ENCODE measurements at places on chromosomes 4 and X. TPM values are rescaled to one million over a fixed set of nuclear protein-coding genes. Genes with fewer than 3 reads are reported as not detected.

FHDC1 gene
- total RNA-seq: 2.0 TPM

FAM47A gene
- total RNA-seq: not detected

CENPI gene
- total RNA-seq: 48.4 TPM

TLR7 gene
- total RNA-seq: not detected

UGT2A1 gene
- not detected for total RNA-seq

BTC gene
- total RNA-seq: 0.30 TPM

FRMD7 gene
- total RNA-seq: not detected

GCNA gene
- 0.48 TPM for total RNA-seq

UBA1 gene
- 152 TPM for total RNA-seq

PLS3 gene
- 412 TPM for total RNA-seq

ABCE1 gene
- 140 TPM for total RNA-seq

CT45A1 gene
- not detected for total RNA-seq

PCDH11X gene
- total RNA-seq: 0.24 TPM

DIAPH2 gene
- 19.7 TPM for total RNA-seq

TRPC3 gene
- 0.89 TPM for total RNA-seq

GPR50 gene
- not detected for total RNA-seq

CACNA1F gene
- not detected for total RNA-seq

SMIM10L2A gene
- not detected for total RNA-seq

COL25A1 gene
- total RNA-seq: 13.2 TPM

HTR2C gene
- 0.05 TPM for total RNA-seq

GABRG1 gene
- not detected for total RNA-seq

CXCR3 gene
- total RNA-seq: not detected

DCAF12L1 gene
- total RNA-seq: not detected

PNMA6F gene
- total RNA-seq: not detected

CLDN34 gene
- total RNA-seq: not detected

IL9R gene
- total RNA-seq: not detected

HDX gene
- total RNA-seq: 15.9 TPM

L1CAM gene
- total RNA-seq: 14.7 TPM

PPARGC1A gene
- 0.15 TPM for total RNA-seq

MGAT4D gene
- total RNA-seq: not detected

SLC4A4 gene
- 0.05 TPM for total RNA-seq

TMPRSS11D gene
- total RNA-seq: not detected

SPANXA2 gene
- total RNA-seq: not detected

HMX1 gene
- total RNA-seq: not detected

GC gene
- total RNA-seq: not detected

TDO2 gene
- total RNA-seq: 0.23 TPM

EGFL6 gene
- not detected for total RNA-seq

TEC gene
- 8.4 TPM for total RNA-seq

COL4A6 gene
- total RNA-seq: 0.18 TPM

Measured in SJCRH30 (cell line).